ENCODE measurements at places on chromosomes 1 and 21.
A peak's percentile ranks its signal among the peaks of the same experiment; 100 is the strongest.

- no peak overlapping the region for H3K4me3 ChIP-seq
- H3K27ac ChIP-seq: no peak overlapping the region
- no peaks in the 10 kb centered on the region for H3K27me3 ChIP-seq
- no peak for DNase-seq
Measured at GRCh38 chr1:198934426-198934825, 295.6 kb downstream of the PTPRC start.

DNA sequence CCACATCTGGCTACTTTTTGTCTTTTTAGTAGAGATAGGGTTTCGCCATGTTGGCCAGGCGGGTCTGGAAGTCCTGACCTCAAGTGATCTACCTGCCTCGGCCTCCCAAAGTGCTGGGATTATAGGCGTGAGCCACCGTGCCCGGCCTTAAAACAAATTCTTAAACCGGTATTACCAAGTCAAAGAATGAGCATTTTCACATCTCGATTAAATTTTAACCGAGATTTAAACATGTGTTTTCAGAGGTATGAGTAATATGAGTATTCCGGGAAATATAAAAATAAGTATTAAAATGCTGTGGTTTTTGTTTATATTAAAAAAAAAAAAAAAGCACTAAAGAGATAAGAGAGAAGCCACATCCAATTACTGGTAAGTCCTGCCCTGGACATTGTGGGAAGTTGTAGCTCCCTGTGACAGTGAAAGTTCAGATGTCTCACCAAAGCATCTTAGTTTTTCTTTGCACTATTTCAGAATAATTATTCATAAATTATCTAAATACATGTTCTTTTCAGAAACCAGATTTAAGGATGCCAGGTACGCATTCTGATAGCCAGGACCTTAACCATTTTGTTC lies 24.9 kb downstream of the ZNF281 start:
- DNase-seq: no peak
- H3K4me1 ChIP-seq: peaks cover 11% of the 10 kb centered on the region
- no peaks in the 10 kb centered on the region for H3K27me3 ChIP-seq
- no peak overlapping the region for H3K27ac ChIP-seq
- no peaks in the 10 kb centered on the region for H3K36me3 ChIP-seq

DNA sequence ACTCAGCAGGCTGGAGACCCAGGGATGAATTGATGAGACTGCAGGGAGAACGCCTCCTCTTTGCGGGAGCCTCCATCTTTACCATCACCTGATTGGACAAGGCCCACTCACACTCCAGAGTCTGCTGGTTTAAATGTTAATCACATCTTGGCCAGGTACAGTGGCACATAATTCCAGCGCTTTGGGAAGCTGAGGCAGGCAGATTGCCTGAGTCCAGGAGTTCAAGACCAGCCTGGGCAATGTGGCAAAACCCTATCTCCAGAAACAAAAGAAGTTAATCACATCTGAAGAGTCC lies 121.8 kb upstream of the C1orf174 start:
- no peaks in the 10 kb centered on the region for H3K27me3 ChIP-seq
- DNase-seq: no peak
- H3K4me1 ChIP-seq: no peaks in the 10 kb centered on the region
- no peaks in the 10 kb centered on the region for H3K36me3 ChIP-seq
- H3K27ac ChIP-seq: no peak overlapping the region
- no peak overlapping the region for H3K4me3 ChIP-seq

DNA sequence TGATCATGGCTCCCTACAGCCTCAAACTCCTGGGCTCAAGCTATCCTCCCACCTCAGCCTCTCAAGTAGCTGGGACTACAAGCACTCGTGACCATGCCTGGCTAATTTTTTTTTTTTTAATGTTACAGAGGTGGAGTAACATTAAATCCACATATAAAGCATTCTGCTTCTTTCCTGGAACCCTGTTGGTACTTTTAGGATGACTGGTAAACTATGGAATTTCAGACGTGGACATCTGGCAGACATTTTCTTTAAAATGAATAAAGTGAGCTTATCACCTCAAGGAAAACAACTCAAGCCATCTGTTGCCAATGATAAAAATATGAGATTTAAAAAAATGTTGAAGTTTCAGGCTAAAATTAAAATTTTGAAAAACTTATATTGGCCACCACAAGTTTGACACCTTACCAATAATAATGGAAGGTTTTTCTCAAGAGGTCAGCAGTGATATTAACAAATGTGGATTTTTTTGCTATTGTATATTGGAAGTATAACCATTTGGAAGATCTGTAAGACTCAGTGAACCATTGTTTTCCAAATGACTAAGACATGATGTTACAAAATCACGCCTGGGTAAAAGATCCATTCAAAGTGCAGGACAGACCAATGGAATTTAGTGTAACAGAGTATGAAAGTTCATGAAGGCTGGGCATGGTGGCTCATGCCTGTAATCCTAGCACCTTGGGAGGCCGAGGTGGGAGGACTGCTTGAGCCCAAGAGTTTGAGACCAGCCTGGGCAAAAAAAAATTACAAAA lies 52.7 kb upstream of the EIF4G3 start:
- no peak for DNase-seq
- peak overlapping the region; percentile 35 for H3K27ac ChIP-seq
- H3K4me3 ChIP-seq: no peak overlapping the region
- no peaks in the 10 kb centered on the region for H3K27me3 ChIP-seq
- H3K4me1 ChIP-seq: no peaks in the 10 kb centered on the region
- peaks cover 46% of the 10 kb centered on the region for H3K36me3 ChIP-seq

- no peak overlapping the region for H3K4me3 ChIP-seq
- no peaks in the 10 kb centered on the region for H3K36me3 ChIP-seq
- H3K4me1 ChIP-seq: no peaks in the 10 kb centered on the region
- DNase-seq: no peak
Measured at GRCh38 chr1:240813720-240814119, 201.8 kb upstream of the GREM2 start.

DNA sequence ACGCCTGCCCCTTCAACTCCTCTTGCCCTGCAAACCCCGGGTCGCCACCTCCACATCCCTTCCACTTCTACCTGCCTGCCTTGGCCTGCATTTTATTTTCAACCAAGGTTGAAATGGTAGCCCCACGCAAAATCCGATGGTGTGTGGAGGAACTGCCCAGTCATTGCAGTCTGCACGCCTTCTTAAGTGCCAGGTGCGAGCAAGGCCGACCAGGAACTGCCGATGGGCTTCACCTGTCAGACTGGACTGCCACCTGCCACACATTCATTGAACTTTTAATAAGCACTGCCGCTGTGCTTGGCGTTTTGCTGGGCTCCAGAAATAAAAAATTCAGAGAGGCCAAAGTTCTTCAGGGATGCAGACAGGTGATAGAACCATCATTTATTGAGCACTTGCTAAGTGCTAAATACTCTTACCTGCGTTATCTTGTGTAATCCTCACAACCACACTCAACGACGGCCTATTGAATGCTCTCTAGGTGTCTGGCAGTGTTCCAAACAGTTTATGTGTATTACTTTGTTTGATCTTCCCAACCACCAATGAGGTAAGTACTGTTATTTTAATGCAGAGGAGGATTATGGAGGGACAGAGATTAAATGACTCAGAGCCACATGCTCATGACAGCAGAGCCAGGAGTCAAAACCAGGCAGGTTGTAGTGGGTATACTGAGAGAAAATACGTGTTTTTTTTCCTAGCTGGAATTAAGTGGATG lies 36.2 kb downstream of the CACHD1 start:
- peak overlapping the region; percentile 48 for H3K27ac ChIP-seq
- no peaks in the 10 kb centered on the region for H3K36me3 ChIP-seq
- H3K4me3 ChIP-seq: peak overlapping the region; percentile 82
- H3K27me3 ChIP-seq: peaks cover 27% of the 10 kb centered on the region
- DNase-seq: peak; percentile 68
- H3K4me1 ChIP-seq: peaks cover 11% of the 10 kb centered on the region

GRCh38 chr1:192702212-192702902 lies 66.4 kb downstream of the RGS13 start:
- H3K4me3 ChIP-seq: no peak overlapping the region
- no peak overlapping the region for H3K27ac ChIP-seq

DNA sequence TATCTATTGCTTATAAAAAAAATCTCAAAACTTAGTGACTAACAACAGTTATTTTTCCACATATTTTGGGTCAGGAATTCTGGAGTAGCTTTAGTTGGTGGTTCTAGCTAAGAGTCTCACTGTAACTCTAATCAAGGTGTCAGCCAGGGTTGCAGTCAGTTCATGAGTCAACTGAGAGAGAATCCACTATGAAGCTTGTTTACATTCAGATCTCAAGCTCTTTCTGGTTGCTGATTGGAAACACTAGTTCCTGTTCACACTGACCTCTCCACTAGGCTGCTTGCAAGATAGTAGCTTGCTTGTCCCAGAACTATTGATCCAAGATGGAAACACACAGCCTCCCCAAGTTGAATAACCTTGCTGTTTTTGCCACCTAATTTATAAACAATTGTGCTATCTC lies 1192.1 kb upstream of the B3GALT2 start:
- no peaks in the 10 kb centered on the region for H3K27me3 ChIP-seq
- no peak for DNase-seq
- no peaks in the 10 kb centered on the region for H3K36me3 ChIP-seq
- no peak overlapping the region for H3K4me3 ChIP-seq
- H3K27ac ChIP-seq: no peak overlapping the region

DNA sequence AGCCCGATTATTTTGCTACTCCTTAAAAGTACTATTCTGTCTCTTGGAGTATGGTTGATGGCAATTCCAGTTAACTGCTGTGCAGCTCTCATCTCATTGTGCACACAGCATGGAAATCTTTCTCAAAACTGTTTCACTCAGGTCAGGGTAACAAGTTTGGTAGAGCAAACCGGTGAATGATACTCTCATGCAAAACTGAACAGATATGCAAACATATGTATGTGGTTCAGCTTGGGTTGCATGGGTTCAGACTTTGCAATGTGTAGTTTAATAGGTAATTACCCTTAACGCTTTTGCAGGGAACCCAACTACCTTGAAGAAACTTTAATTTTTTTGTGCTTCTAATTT lies 2.2 kb downstream of the GADD45A start:
- H3K27ac ChIP-seq: peak overlapping the region; percentile 96
- peaks cover 38% of the 10 kb centered on the region for H3K4me1 ChIP-seq
- peak overlapping the region; percentile 91 for H3K4me3 ChIP-seq
- H3K27me3 ChIP-seq: no peaks in the 10 kb centered on the region

DNA sequence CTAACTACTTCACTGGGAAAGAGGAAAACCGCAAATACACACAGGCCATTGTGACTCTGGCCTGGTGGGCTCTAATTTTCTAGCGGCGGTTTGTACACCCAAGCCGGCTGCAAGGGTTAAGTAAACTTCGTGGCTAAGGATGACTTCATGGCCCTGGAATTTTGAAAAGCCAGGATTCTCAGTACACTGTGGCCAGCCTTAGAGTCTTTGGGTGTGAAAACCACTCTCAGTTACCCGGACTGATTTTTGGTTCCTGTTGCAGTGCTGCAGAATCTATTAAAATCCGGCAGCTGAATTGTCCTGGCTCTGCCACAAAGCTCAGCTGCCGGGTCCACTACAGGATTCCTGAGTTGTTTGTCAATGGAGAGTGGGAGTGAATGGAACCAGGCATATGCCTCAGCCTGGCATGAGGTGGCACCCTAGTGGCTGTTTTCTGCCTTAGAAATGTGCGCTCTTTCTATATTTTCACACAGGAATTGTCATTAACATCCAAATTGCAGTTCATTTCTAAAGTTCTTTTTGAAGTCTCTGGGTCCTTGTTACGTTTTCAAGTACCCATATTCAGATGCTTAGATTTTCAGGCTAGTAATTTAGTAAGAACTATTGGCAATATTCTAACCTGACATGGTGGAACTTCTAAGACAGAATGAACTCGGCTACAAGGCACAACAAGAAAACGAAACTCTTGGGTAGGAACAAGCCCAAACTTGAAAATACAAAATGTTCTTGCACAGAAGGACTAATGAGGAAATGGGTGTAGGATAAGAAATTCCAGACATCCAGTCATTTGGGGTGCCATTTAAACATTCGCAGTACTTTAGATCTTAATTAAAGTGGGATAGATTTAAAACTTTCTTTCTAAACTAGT lies 255.9 kb downstream of the NFIA start:
- peaks cover 27% of the 10 kb centered on the region for H3K27me3 ChIP-seq
- no peak overlapping the region for H3K4me3 ChIP-seq
- no peaks in the 10 kb centered on the region for H3K4me1 ChIP-seq
- DNase-seq: no peak
- H3K27ac ChIP-seq: no peak overlapping the region

- no peak overlapping the region for H3K27ac ChIP-seq
- H3K27me3 ChIP-seq: peaks cover 23% of the 10 kb centered on the region
- H3K4me3 ChIP-seq: peak overlapping the region; percentile 74
Measured at GRCh38 chr1:204150702-204151551, 917 bp downstream of the ETNK2 start.

- no peaks in the 10 kb centered on the region for H3K27me3 ChIP-seq
- no peak overlapping the region for H3K4me3 ChIP-seq
- DNase-seq: no peak
- H3K36me3 ChIP-seq: no peaks in the 10 kb centered on the region
- peaks cover 86% of the 10 kb centered on the region for H3K4me1 ChIP-seq
Measured at GRCh38 chr1:221781102-221781755, 39.3 kb upstream of the DUSP10 start.

DNA sequence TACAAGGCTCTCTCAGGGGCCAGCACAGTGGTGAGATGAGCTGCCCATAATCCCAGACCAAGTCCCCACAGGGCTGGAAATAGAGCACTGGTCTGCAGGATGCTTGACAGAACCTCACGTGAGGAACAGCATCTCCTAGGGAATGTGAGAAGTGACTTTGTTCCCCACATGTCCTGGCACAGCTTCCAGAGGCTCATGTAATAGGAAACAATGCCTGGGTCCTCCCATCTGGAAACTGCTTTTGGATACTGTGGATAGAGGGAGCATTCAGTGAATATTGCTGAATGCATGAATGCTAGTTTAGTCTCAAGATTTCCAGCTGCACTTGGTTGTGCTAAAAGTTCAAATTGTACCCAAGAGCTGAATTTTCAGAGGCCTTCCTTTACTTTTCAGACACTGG lies 146.2 kb downstream of the TNR start:
- H3K27ac ChIP-seq: no peak overlapping the region
- peaks cover 36% of the 10 kb centered on the region for H3K27me3 ChIP-seq
- H3K4me3 ChIP-seq: no peak overlapping the region
- DNase-seq: no peak

GRCh38 chr1:60394436-60394835 lies 320.9 kb upstream of the C1orf87 start:
- DNase-seq: no peak
- H3K27ac ChIP-seq: no peak overlapping the region
- H3K27me3 ChIP-seq: no peaks in the 10 kb centered on the region
- H3K4me1 ChIP-seq: no peaks in the 10 kb centered on the region

GRCh38 chr1:90175490-90176167 lies 180.7 kb downstream of the ZNF326 start:
- H3K4me1 ChIP-seq: no peaks in the 10 kb centered on the region
- DNase-seq: no peak
- no peak overlapping the region for H3K27ac ChIP-seq

DNA sequence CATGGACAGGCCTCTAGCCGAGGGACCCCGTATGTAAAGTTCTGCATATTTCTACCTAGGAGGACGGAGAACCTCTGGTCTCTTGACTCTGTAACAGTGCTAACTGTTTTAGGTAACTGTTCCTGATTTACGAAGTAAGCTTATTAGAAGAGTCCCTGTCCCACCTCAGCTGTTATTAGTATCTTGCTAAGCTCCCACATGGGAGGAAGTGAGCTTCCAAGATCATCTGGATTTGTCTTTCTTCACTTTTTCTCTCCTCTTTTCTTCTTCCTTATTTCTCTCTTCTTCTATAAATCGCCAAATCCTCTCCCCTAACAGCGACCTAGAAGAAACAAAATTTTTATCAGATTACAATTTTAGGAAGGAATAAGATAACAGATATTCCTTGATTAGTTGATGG lies 4.4 kb downstream of the CD53 start:
- peak overlapping the region; percentile 84 for H3K27ac ChIP-seq
- peaks cover 44% of the 10 kb centered on the region for H3K36me3 ChIP-seq
- DNase-seq: peak; percentile 55
- peaks cover 46% of the 10 kb centered on the region for H3K4me1 ChIP-seq
- H3K27me3 ChIP-seq: no peaks in the 10 kb centered on the region
- peak overlapping the region; percentile 98 for H3K4me3 ChIP-seq

All from activated CD4-positive, alpha-beta T cell treated with anti-CD3 and anti-CD28 coated beads, Interleukin-2, amount 10 ng/mL, durations not matched to agents 24 days and 14 days (primary cell).